ENCODE measurements at places on chromosomes 12 and 14.

- DNase-seq: no peak
- H3K27ac ChIP-seq: no peak overlapping the region
- no peaks in the 10 kb centered on the region for H3K36me3 ChIP-seq
- no peaks in the 10 kb centered on the region for H3K27me3 ChIP-seq
- no peak overlapping the region for H3K4me3 ChIP-seq
Observed at GRCh38 chr14:89720741-89721729, 233.5 kb downstream of the EFCAB11 start.

GRCh38 chr14:71423481-71423880, 508.7 kb upstream of the RGS6 start:
- no peak for DNase-seq
- no peak overlapping the region for H3K27ac ChIP-seq
- no peak overlapping the region for H3K4me3 ChIP-seq

GRCh38 chr12:91622037-91622436, 439.4 kb upstream of the DCN start:
- no peak for DNase-seq
- H3K36me3 ChIP-seq: no peaks in the 10 kb centered on the region
- H3K4me3 ChIP-seq: no peak overlapping the region

- no peaks in the 10 kb centered on the region for H3K36me3 ChIP-seq
- DNase-seq: no peak
- H3K4me3 ChIP-seq: no peak overlapping the region
- H3K27me3 ChIP-seq: no peaks in the 10 kb centered on the region
- H3K27ac ChIP-seq: no peak overlapping the region
- no peaks in the 10 kb centered on the region for H3K4me1 ChIP-seq
Observed at GRCh38 chr12:132546647-132547046, 56.7 kb downstream of the FBRSL1 start.

- peaks cover 2% of the 10 kb centered on the region for H3K4me1 ChIP-seq
- no peaks in the 10 kb centered on the region for H3K36me3 ChIP-seq
- H3K27me3 ChIP-seq: no peaks in the 10 kb centered on the region
- H3K4me3 ChIP-seq: no peak overlapping the region
- no peak overlapping the region for H3K27ac ChIP-seq
- DNase-seq: no peak
Observed at GRCh38 chr12:102167821-102168604, 29.6 kb downstream of the PMCH start.

DNA sequence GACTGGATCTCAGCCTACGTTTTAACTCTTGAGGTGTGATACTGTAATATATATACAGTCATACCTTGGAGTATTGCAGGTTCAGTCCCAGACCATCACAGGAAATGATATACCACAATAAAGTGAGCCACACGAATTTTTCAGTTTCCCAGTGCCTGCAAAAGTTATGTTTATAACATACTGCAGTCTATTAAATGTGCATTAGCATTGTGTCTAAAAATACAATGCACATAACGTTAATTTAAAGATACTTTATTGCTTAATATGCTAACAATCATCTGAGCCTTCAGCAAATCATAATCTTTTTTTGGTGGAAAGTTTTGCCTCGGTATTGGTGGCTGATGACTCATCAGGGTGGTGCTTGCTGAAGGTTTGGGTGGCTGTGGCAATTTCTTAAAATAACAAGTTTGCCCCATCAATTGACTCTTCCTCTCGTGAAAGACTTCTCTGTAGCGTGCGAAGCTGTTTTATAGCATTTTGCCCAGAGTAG, 18.9 kb downstream of the PYROXD1 start:
- no peak overlapping the region for H3K4me3 ChIP-seq
- no peak for DNase-seq
- H3K36me3 ChIP-seq: peaks cover 3% of the 10 kb centered on the region
- H3K4me1 ChIP-seq: no peaks in the 10 kb centered on the region
- H3K27me3 ChIP-seq: no peaks in the 10 kb centered on the region

GRCh38 chr12:123591702-123592481, 7.5 kb downstream of the TMED2 start:
- no peak for DNase-seq
- no peaks in the 10 kb centered on the region for H3K27me3 ChIP-seq
- no peaks in the 10 kb centered on the region for H3K36me3 ChIP-seq
- peaks cover 4% of the 10 kb centered on the region for H3K4me1 ChIP-seq

- no peaks in the 10 kb centered on the region for H3K36me3 ChIP-seq
- H3K27me3 ChIP-seq: no peaks in the 10 kb centered on the region
- no peaks in the 10 kb centered on the region for H3K4me1 ChIP-seq
- no peak overlapping the region for H3K4me3 ChIP-seq
- no peak for DNase-seq
- no peak overlapping the region for H3K27ac ChIP-seq
Observed at GRCh38 chr14:65492266-65492665, 79.7 kb downstream of the FUT8 start.

DNA sequence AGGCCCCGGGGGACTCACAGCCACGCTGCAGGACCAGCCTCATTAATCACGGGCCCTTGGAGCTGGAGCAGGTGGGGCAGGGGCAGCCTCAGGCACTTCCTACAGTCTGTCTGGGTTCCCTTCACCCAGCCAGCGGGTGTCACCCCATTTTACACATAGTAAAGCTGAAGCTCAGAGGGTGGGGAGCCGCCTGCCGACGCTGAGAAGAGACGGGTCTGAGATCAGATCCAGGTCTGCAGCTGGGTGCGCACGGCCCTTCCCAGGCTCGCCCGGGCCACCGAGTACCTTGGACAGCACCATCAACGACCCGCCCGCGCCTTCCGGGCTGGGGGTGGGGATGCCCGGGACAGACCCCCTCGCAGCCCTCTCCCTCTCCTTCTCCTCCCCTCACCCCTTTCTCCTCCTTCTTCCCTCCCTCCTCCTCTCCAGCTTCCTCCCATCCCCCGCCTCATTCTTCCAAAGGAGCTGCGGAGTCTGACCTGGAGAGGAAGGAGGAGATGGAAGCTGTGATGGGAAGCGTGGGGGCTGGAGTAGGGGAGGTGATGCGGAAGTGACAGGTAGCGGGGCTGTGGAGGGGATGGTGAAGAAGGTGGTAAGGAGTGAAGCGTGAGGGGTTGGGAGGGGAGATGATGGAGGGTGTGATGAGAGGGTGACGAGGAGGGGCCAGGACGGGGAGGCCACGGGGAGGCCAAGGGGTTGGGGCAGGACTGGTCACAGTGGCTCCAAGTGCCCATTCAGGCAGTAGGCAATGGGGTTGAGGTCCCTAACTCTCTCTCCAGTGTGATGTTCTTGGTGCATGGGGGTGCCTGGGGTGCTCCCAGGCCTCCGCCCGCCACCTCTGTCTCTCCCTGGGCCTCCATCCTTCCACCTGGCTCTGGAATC, 8.8 kb downstream of the DTX1 start:
- no peak overlapping the region for H3K27ac ChIP-seq
- H3K4me3 ChIP-seq: no peak overlapping the region
- H3K36me3 ChIP-seq: no peaks in the 10 kb centered on the region
- H3K4me1 ChIP-seq: no peaks in the 10 kb centered on the region

- H3K4me3 ChIP-seq: no peak overlapping the region
- no peak overlapping the region for H3K27ac ChIP-seq
- no peaks in the 10 kb centered on the region for H3K4me1 ChIP-seq
- H3K36me3 ChIP-seq: no peaks in the 10 kb centered on the region
- H3K27me3 ChIP-seq: no peaks in the 10 kb centered on the region
Observed at GRCh38 chr12:83470749-83471148, 784.0 kb downstream of the TMTC2 start.

GRCh38 chr14:50823051-50823761, 7.8 kb downstream of the NIN start:
- peaks cover 3% of the 10 kb centered on the region for H3K4me1 ChIP-seq
- H3K27me3 ChIP-seq: no peaks in the 10 kb centered on the region

- H3K4me3 ChIP-seq: no peak overlapping the region
- H3K4me1 ChIP-seq: peaks cover 4% of the 10 kb centered on the region
- no peaks in the 10 kb centered on the region for H3K27me3 ChIP-seq
- no peak for DNase-seq
Observed at GRCh38 chr14:55313480-55313879, 42.3 kb downstream of the FBXO34 start.

GRCh38 chr14:25400607-25401206, 350.8 kb upstream of the STXBP6 start:
- no peak overlapping the region for H3K27ac ChIP-seq
- no peak for DNase-seq
- H3K4me1 ChIP-seq: no peaks in the 10 kb centered on the region

DNA sequence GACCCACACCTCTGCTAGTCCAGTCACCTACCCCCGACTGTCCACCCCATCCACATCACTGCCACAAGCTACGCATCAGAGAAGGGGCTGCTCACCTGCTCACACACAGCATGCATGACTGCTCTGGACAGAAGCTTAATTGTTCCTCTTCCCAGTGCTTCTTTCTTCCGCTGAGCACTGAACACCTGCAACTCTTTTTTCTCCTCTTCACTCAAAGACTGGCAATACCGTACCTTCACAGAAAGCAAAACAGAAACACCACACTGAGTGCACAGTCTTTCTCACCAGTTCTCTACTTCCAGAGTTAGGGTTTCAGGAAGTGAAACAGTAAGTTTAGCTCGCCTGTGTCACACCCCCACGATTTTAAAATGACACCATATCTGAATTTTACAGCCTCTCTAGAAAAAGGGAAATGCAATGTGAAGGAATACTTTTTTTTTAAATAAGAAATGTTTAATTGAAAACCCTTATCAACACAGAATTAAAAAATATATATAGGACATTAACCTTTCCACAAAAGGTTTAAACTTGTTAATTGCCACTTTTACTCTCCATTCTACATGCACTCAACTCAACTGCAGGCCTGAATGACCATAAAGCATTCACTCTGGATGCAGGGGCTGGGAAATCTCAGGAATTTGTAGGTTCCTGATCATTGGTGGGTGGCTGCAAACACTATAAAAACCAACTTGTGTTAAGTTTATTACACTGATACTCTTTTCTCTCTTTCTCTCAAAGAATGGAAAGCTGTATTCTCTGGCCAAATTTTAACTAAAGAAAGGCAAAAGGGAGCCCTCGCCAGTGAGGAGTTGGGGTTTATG, 120.0 kb downstream of the PRICKLE1 start:
- peaks cover 9% of the 10 kb centered on the region for H3K36me3 ChIP-seq
- H3K27ac ChIP-seq: no peak overlapping the region
- no peak overlapping the region for H3K4me3 ChIP-seq
- no peaks in the 10 kb centered on the region for H3K27me3 ChIP-seq
- no peak for DNase-seq
- no peaks in the 10 kb centered on the region for H3K4me1 ChIP-seq

GRCh38 chr12:41254004-41254914, 66.1 kb downstream of the PDZRN4 start:
- no peak for DNase-seq
- H3K36me3 ChIP-seq: no peaks in the 10 kb centered on the region
- H3K27me3 ChIP-seq: no peaks in the 10 kb centered on the region

DNA sequence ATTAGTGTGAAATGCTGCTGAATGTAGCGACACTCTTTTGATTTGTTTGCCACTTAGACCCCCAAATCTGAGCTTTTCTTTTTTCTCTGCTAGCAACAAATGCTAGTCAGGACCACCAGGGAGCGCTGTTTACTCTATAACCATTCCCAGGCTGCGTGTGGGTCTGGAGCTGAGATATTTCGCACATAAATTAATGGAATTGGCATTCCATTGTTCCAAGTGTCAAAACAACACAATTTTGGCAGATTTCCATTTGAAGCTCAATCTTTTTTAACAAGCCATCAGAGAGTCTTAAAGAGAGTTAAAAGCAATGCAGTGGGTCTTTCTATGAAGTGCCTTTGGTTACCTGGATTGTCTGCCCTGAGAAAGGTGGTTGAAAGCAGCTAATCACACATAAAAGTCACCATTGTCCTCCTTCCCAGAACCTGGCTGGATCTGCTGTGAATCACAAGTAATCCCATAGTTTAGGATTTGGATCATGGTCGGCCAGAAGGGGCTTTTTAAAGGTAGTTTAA, 7.4 kb upstream of the TMEM132C start:
- H3K27ac ChIP-seq: no peak overlapping the region
- no peak overlapping the region for H3K4me3 ChIP-seq
- no peak for DNase-seq
- no peaks in the 10 kb centered on the region for H3K4me1 ChIP-seq
- H3K27me3 ChIP-seq: no peaks in the 10 kb centered on the region

GRCh38 chr12:86601550-86602308, 345.5 kb upstream of the MGAT4C start:
- DNase-seq: no peak
- no peaks in the 10 kb centered on the region for H3K36me3 ChIP-seq
- H3K27me3 ChIP-seq: no peaks in the 10 kb centered on the region
- no peak overlapping the region for H3K4me3 ChIP-seq
- no peak overlapping the region for H3K27ac ChIP-seq

DNA sequence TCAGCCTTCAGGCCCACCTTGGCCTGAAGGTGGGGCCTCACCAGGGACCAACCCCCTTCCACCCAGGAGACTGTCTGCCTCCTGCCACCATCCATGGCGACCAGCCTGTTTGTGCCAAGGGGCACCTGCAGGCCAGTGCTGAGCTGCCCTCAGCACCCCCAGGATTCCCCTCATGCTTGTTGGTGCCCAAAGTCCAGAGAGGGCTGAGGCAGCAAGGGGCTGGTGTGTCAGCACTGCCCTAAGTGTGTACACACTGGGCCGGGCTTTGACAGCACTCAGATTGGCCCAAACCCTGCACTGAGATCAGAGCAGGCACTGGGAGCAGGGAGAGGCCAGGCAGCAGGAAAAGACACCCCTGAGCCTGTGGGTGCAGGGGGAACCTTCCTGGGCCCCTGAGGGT, 18.6 kb downstream of the SYNJ2BP start:
- H3K36me3 ChIP-seq: peaks cover 4% of the 10 kb centered on the region
- peaks cover 1% of the 10 kb centered on the region for H3K4me1 ChIP-seq
- H3K4me3 ChIP-seq: no peak overlapping the region
- no peaks in the 10 kb centered on the region for H3K27me3 ChIP-seq
- H3K27ac ChIP-seq: no peak overlapping the region

GRCh38 chr12:58269476-58269875, 328.1 kb downstream of the ATP23 start:
- H3K4me3 ChIP-seq: no peak overlapping the region
- no peaks in the 10 kb centered on the region for H3K27me3 ChIP-seq
- H3K36me3 ChIP-seq: no peaks in the 10 kb centered on the region
- no peaks in the 10 kb centered on the region for H3K4me1 ChIP-seq
- H3K27ac ChIP-seq: no peak overlapping the region

DNA sequence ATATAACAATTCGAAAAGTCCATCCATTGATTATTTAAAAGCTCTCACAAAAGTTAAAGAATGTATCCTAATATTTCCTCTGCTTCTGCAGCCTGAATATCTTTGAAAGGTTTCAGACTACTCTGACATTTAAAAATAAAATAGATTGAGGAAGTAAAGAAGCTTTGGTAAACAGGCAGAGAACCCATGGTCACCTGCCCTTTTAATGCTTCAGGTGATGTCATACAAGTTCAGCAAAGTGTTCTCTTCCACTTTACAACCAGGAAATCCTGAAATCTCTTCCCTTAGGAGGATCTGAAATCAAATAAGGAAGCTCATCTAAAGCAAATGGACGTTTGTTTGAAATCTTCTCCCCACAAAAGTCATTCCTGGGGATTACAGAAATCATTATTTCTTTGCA, 322.4 kb downstream of the PDZRN4 start:
- DNase-seq: no peak
- H3K4me3 ChIP-seq: no peak overlapping the region
- no peak overlapping the region for H3K27ac ChIP-seq
- peaks cover 2% of the 10 kb centered on the region for H3K4me1 ChIP-seq
- H3K36me3 ChIP-seq: peaks cover 3% of the 10 kb centered on the region

GRCh38 chr14:27528328-27528727, 930.5 kb upstream of the NOVA1 start:
- H3K4me3 ChIP-seq: no peak overlapping the region
- no peak overlapping the region for H3K27ac ChIP-seq
- no peaks in the 10 kb centered on the region for H3K4me1 ChIP-seq
- H3K36me3 ChIP-seq: no peaks in the 10 kb centered on the region
- DNase-seq: no peak

- no peak overlapping the region for H3K27ac ChIP-seq
- DNase-seq: no peak
- no peak overlapping the region for H3K4me3 ChIP-seq
- no peaks in the 10 kb centered on the region for H3K36me3 ChIP-seq
- no peaks in the 10 kb centered on the region for H3K27me3 ChIP-seq
Observed at GRCh38 chr14:28142400-28143015, 624.1 kb upstream of the FOXG1 start.
